Hematopoietic multipotent progenitor cell treated with erythropoietin and hydrocortisone succinate and interleukin-3 and kit ligand, for 8 days (in vitro differentiated cells): ENCODE measurements at places on chromosomes 12 and 14.

DNA sequence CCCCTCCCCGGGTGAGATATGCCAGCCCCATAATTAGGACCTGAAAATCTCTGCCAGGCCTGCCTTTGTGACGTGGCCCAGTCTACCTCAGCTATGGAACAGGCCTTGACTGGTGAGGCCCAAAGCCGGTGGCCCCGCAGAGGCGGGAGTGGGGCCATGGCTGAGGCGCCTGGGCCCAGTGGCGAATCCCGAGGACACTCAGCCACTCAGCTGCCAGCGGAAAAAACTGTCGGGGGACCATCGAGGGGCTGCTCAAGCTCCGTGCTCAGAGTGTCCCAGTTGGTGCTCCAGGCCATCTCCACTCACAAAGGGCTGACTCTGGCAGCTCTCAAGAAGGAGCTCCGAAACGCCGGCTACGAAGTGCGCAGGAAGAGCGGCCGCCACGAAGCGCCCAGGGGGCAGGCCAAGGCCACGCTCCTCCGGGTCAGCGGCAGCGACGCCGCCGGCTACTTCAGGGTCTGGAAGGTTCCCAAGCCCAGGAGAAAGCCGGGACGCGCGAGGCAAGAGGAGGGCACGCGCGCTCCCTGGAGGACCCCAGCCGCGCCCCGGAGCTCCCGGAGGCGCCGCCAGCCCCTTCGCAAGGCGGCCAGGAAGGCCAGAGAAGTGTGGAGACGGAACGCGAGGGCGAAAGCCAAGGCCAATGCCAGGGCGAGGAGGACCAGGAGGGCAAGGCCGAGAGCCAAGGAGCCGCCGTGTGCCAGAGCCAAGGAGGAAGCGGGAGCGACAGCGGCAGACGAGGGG, 21.4 kb downstream of the ZNF641 start:
- DNase-seq: no peak

DNA sequence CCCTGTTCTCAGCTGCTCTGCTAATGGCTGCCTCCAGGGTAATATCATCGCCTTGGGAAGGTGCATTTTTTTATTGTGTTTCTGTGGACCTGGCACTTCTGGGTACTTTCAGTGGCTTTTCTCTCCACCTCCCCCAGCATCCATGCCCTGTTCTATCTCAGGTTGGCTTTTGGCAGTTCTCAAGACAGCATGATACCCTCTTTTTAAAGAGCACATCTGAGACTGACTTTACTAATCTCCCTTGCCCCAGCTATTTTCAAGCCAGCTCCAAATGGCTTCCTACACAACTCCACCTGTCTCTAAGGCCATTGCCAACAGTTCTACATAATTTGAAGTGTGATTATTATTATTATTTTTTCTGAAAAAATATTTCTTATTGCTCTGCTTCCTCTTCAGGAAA, 39.1 kb downstream of the CCDC175 start:
- DNase-seq: no peak

DNA sequence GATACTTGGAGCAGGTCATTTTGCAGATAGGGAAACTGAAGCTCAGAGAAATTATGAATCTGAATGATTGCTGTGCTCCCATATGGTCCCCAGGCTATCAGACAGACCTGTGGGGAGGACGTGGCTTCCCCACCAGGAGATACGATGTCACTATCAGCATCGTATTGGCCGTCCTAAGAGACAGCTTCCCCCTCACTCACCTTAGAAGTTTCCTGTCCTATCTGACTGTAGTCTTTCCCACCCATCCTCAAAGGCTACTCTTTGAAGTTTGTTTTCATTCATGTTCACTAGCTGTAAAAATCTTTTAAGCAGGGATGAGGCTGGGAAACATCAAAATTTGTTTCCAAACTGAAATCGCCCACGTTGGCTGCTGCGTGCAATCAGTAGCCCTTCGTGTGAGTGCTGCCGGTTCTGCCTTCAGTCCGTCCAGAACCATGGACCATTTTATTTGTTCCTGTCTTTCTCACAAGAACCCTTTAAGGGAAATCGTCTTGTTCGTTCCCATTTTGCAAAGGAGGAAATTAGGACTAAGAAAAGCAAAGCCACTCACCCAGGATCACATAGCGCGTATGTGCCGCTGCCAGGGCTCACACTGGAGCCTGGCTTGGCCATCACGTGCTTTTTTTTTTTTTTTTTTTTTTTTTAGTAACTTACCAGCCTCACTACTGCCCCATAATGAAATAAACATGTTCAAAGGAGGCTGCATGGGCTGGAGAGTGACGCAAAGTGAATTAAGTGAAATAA, 1.0 kb upstream of the KDM2B start:
- peak; percentile 60 for DNase-seq

DNA sequence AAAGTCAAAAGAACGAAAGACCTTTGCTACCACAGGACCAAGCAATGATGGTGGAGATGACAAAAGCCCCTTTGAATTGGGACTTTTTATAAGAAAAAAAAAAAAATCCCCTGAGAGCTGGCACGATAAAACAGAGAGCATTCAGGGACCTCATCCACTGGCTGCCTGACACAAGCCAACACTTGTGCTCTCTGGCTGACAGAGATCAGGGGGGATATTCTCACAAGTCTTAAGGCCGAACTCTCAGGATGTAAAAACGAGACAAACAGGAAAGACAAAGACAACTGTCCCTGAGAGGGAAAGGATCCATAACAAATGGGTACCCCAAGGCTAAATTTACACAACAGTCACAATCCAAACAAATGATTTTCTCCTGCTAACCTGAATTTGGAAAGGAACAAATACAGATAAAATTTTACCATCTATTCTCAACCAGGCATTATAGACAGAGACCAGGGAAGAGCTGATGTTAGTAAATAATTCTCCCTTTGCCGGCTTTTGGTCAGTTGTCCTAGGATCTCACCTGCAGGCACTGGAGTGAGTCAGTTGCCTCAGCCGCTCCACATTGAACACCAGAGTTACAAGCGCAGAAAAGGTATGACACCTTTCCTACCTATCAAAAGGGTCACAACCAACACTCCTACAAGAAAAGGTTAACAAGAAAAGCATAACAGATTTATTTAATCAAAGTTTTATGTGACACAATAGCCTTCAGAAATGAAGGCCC, 37.9 kb upstream of the GARIN6 start:
- DNase-seq: no peak

DNA sequence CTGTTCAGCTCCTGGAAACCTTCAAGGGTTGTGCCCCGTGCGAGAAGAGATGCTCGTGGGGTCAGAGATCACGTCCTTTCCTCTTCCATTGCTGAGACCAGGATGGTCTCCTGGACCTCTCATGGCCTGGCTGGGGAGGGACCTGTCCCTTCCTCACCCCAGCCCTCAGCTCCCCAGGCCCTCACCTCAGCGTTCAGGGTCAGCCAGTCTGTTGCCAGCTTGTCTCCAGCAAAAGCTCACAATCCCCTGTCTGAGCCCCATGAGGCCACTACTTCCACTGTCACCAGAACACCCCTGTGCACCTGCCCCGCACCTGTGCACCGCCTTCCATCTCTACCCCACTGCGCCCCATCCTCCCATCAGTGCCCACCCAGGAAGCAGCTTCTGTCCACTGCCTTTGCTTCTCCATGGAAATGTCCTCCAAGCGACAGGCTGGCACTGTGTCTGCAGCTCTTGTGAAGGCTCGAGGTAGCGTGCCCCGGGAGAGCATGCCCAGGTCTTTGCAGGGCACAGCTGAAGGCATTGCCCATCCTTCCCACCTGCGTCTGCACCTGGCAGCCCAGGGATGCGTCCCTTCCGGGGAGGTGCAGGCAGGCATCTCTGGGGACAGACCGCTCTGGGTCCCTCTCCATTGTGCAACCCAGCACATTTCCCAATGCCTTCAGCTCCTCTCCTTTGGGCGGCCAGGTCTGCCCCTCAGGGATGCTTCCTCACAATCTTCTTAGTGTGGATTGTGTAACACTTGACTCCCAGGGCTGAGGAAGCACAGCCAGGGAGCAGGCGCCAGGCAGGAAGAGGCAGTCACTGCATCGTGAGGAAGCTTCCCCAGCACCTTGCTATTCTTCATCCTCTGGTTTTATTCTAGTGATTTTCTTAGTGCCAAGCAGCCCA, 179.6 kb downstream of the ADGRD1 start:
- DNase-seq: no peak

GRCh38 chr12:89497467-89497866, 27.1 kb downstream of the GALNT4 start:
- DNase-seq: no peak

GRCh38 chr12:55043542-55043941, 23.8 kb downstream of the NEUROD4 start:
- DNase-seq: no peak

DNA sequence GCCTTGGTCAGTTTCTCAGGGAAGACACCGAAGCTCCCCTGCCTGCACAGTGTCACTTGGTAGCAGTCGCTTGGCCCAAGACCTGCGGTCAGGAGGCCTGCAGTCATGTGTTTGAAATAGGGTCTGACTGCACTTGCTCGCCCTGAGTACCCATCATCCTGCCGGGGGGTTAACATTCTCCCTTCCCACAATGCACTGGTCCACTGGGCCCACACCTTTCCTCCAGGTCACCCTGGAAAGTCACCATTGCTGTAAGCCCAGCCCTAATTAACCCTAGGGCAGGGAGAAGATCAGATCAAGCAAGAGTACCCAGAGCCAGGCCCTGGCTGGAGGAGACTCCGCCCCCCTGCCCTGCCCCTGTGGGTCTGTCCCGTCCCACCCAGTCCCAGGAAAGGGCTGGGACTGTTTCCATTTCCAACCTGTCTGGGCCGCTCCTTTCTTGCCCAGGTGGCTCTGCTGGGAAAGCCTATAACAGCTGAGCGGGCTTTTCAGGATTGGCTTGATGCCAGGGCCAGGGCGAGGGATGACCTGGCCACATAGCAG, 87.1 kb downstream of the ZFP36L1 start:
- DNase-seq: no peak

GRCh38 chr12:67702136-67702535, 53.6 kb downstream of the DYRK2 start:
- no peak for DNase-seq

- no peak for DNase-seq
Observed at GRCh38 chr14:69324341-69324931, 64.5 kb downstream of the GALNT16 start.

DNA sequence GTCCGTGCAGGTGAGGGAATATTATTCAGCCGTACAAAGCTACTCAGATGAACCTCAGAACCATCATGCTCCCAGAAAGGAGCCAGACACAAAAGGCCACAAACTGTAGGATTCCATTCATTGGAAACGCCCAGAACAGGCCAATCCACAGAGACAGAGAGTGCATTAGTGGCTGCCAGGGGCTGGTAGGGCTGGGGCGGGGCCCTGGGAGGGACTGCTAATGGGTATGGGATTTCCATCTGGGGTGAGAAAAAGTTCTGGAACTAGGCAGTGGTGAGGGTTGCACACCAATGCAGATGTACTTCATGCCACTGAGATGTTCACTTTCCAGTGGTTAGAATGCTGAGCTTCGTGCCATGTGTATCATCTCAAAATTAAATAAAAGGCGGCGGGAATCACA, 101.1 kb downstream of the RFLNA start:
- DNase-seq: no peak

GRCh38 chr12:99984271-99985128, at the start of gene ANKS1B:
Gene ANKS1B (minus strand): TSS chr12:99984936. CDS start chr12:99984237, 699 bp downstream.
- peak; percentile 8 for DNase-seq

DNA sequence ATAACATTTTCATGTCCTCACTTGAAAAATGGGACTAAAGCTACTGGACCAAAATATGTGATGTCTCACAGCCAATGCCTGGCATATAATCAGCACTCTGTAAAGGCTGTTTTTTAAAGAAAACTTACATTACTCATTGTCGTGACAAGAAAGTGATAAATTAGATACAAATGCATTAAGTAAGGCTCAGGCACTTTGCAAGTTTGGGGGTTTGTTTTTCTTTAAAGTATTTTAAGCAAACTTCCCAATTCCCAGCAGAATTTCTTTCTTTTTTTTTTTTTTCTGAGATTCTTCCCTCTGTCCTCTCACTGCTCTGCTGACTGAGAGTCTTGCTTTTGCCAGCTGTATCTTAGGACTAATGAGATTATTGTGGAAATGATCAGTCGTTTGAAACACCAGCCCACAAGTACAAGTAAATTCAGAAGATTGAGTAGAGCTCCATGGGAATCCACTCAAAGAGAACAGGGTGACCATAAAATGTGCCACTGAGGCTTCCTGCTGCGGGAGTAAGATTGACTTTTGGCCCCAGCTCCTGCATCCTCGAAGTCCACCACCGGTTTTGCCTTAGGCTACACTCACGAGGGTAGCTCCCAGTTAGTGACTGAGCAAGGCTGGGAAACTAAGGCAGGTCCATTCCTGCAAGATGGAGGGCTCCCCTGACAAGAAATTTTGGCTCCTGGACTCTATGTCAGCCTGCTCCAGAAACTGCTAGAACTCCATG, 82.8 kb downstream of the TMTC1 start:
- no peak for DNase-seq

- DNase-seq: peak; percentile 7
Observed at GRCh38 chr12:119829439-119829838, 47.7 kb downstream of the CIT start.

- DNase-seq: no peak
Observed at GRCh38 chr14:69814397-69814796, 17.4 kb upstream of the SLC10A1 start.

- DNase-seq: no peak
Observed at GRCh38 chr14:104081951-104082464, 3.5 kb upstream of the ASPG start.

GRCh38 chr12:128994856-128995255, 141.6 kb downstream of the GLT1D1 start:
- no peak for DNase-seq

GRCh38 chr12:127398016-127398710, 868.8 kb upstream of the TMEM132C start:
- DNase-seq: no peak

DNA sequence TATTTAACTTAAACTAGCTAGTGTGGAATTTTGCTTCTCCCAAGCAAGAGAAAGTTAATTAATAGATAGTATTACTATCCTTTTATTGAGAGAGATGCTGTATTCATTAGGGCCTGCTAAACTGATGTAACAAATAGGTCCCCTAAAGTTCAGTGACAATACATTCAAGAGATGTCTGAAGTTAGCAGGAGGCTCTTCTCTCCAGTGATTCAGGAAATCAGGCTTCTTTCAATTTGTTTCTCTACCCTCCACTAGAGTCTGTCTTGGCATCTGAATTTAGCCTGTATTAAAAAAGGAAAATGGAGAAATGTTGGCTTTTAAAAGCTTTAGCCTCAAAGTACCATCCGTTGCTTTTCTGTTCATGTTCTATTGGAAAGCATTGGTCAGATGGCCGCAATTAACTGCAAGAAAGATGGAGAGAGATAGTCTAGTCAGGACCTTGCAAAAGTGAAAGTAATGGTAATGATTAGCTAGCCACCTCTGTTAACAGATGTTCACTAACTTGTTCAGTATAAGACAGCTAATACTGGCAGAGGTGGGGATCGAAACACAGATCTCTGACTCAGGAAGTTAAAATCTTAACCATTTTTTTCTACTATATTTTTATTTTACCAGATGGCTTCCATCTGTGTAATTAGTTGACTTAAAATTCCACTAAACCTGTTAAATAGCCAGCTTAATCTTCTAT, 786.8 kb downstream of the TMTC2 start:
- DNase-seq: no peak

DNA sequence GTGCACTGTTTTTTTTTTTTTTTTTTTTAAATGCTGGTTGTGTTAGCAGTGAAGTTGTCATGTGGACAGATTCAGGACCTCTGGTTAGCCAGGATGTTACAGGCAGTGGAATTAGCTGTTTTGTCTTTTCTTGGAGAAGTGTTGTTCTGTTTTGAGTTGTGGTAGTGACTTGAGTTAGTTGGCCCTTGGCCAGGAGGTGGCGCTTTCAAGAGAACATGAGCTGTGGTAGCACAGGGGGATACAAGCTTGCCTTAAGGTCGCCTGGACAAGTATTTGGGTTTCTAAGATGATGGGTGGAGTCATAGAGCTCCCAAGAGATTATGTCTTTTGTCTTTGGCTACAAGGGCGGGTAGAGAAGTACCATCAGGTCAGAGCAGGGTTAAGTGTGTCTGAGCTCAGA, 33.3 kb upstream of the CCDC198 start:
- no peak for DNase-seq
